ENCODE measurements at places on chromosomes 1 and 21. TPM values are rescaled to one million over a fixed set of nuclear protein-coding genes. Genes with fewer than 3 reads are reported as not detected.

Gene VHLL
- not detected for total RNA-seq

Gene USH2A
- not detected for total RNA-seq

Gene SOX13
- 1.5 TPM for total RNA-seq

Gene MYOG
- total RNA-seq = not detected

Gene TBX15
- not detected for total RNA-seq

Gene TFF1
- total RNA-seq = not detected

Gene C1orf52
- 29.8 TPM for total RNA-seq

Gene TMPRSS15
- total RNA-seq = not detected

Gene TTC39A
- 0.30 TPM for total RNA-seq

Gene ASTN1
- total RNA-seq = under 0.01 TPM

Gene KRTAP19-1
- total RNA-seq = not detected

Gene HSD3B2
- not detected for total RNA-seq

Gene SH2D2A
- not detected for total RNA-seq

Gene ACTL8
- total RNA-seq = under 0.01 TPM

Gene OR10Z1
- total RNA-seq = not detected

Gene ACBD6
- 47.2 TPM for total RNA-seq

Gene RXFP4
- 0.30 TPM for total RNA-seq

Gene SHE
- 0.05 TPM for total RNA-seq

Gene C1orf226
- 0.83 TPM for total RNA-seq

Gene AADACL3
- not detected for total RNA-seq

Gene HMCN1
- 41.3 TPM for total RNA-seq

Gene SYDE2
- 13.2 TPM for total RNA-seq

Gene CFHR3
- 0.23 TPM for total RNA-seq

Gene LRRC53
- total RNA-seq = not detected

Gene PRDM16
- total RNA-seq = 1.5 TPM

Gene RNU1-3
- total RNA-seq = under 0.01 TPM

Gene FAM78B
- 0.32 TPM for total RNA-seq

Gene HNRNPCL2
- not detected for total RNA-seq

Gene HOOK1
- total RNA-seq = not detected

Gene ATP1A4
- not detected for total RNA-seq

Gene MCOLN2
- 0.30 TPM for total RNA-seq

Gene AADACL4
- total RNA-seq = not detected

Gene PDPN
- 0.30 TPM for total RNA-seq

Gene SELENBP1
- total RNA-seq = 14.6 TPM

Gene CRYBG2
- total RNA-seq = not detected

Gene RBM11
- not detected for total RNA-seq

Gene PEX10
- total RNA-seq = 31.7 TPM

Gene PRMT6
- total RNA-seq = 11.9 TPM

Gene NR5A2
- total RNA-seq = under 0.01 TPM

Gene HSD3B1
- total RNA-seq = not detected

Gene CDA
- total RNA-seq = not detected

Gene SYT6
- total RNA-seq = not detected

Gene CYP2J2
- 0.32 TPM for total RNA-seq
